ENCODE measurements at places on chromosomes 1 and 21.
A peak's percentile ranks its signal among the peaks of the same experiment; 100 is the strongest.

DNA sequence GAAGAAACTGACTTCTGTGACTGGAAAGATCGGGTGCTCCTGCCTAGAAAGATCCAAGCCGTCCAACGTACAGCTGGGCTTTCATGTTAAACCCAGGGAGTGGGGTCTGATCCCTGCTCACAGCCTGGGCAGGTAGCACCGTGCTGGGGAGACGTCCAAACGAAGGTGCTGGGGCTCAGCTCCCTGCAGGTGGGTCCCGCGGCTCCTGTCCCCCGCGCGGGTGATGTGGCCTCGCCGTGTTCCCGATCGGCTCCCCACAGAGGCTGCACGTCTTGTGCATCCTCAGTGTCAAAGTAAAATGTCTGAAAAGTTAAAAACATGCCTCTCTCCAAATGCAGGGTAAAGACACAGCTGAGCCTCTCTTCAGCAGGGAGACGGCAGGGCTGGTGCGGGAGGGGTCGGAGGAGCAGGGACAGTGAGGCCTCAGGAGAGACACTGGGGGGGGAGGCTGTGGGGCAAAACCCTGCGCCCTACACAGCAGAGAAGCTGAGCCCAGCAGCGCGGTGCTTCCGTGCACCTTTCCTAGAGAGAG is 40.1 kb upstream of the COL6A2 start:
- DNase-seq: no peak

DNA sequence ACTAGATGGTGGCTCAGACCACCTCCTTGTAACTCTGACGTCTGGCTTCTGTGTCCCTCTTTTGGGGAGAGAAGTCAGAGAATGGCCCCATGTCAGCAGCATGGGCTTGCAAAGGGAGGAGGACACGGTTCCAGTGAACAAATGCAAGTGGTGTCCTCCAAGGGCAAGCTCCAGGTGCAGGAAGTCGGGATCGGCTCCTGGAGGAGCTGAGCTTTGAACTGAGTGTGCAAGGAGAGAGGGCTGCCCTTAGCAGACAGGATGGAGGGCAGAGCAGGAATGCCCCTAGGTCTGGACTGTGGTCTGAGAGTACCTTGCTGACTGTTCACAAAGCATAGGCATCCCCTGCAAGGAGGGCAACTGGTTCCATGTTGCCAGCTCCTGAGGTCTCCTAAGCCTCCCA is 17.3 kb downstream of the PKP1 start:
- no peak for DNase-seq

GRCh38 chr1:45359882-45360513 is 19.8 kb upstream of the MUTYH start:
- peak; percentile 82 for DNase-seq

GRCh38 chr1:177429234-177429633 is 258.5 kb downstream of the BRINP2 start:
- DNase-seq: no peak

DNA sequence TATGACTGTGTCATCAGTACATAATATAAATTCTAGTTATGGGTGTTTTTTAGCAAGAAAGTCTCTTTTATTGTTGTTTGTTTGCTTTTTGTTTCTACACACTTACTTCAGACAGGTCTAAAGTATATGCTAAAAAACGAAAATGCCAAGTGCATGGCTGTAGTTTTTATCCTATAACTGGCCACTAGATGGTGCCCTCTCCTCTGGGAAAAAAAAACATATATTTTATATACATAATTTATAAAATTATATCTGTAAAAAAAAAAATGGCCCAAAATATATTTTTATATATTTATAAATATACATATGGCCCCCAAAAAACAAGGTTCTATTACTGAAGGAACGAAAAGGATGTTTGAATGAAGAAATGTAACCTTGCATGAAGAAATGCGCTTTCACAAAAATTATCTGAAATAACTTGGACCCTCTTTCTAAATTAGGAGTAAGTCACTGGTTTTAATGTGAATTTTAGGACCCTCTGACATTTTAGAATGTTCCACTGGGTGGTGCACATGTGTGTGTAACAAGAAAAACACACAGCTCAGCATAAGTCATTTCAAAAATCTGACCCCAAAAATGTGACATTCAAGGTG is 93.5 kb downstream of the TTLL7 start:
- peak; percentile 68 for DNase-seq

GRCh38 chr1:205598841-205599668 is 32.8 kb downstream of the ELK4 start:
- DNase-seq: no peak

DNA sequence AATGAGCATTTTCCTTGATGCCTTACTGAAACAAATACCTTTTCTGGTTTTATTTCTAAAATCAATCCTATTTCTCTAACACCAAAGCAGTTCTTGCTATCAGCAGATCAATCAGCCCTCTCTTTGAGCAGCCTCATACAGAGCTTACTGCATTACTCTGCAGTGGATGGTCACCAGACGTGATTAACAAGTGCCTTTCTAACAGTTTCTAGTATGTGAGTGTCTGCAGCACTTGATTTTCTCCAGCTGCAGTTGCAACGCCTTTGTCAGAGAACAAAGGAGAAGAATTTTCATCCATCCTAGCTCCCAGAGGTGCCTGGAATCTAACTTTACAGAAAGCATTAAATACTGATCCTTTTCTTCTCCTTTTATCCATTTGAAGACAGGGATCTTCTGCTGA is 177.3 kb upstream of the SGIP1 start:
- no peak for DNase-seq

DNA sequence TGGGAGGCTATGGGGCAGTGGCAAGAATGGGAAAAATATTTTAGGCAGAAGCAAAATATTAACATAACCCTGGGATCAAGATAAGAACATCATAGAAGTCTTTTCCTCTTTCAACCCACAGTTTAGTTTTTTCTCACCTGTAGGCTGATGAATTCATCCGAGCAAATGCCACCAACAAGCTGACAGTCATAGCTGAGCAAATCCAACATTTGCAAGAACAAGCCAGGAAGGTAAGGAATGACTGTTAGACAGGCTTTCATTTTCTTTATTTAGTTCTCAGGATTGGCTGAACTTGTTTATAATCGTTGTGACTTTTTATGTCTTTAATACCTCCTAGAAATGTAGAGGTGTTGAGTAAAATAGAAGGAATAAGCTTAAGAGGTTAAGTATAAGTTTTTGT is 6.4 kb downstream of the C1orf50 start:
- no peak for DNase-seq

- DNase-seq: peak; percentile 45
Observed at GRCh38 chr21:14530592-14530991, 15.5 kb downstream of the SAMSN1 start.

DNA sequence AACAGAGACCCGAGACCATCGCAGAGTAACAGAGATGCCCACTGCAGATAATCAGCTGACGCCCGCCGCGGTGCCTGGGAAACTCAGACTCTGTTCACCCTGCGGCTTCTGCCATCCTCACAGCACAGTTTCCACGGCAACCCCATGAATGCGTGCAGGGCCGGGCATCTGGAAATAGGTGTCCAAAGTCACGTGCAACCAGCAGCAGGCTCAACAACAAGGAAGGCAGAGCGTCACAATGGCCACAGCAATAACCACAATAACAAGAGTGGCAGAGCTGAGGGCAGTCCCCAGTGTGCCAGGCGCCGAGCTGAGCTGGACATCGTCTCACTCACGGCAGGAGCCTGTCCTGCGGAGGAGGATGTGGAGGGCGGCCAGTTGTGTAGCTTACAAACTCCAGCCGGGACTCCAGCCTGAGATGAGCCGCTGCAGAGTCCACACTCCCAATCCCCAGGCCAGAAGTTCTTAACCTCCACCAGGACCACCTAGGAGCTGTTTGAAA is 102.0 kb downstream of the CRYAA start:
- DNase-seq: no peak

- peak; percentile 88 for DNase-seq
Observed at GRCh38 chr1:210143465-210144062, 89.0 kb upstream of the SERTAD4 start.

DNA sequence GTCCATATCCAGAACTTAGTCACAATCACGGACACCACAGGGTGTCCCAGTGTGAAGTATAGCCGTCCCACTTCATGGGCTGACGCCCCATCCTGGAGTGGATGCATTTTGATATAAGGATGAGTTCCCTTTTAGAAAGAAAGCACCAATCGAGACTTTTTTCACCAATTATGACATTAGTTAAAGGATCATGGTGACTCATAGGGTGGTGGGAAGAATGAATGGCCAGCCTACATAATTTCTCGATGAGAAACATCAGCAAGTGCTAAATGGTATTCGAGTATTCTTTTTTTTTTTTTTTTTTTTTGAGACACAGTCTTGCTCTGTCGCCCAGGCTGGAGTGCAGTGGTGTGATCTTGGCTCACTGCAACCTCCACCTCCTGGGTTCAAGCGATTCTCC is 38.5 kb upstream of the USP1 start:
- no peak for DNase-seq

- DNase-seq: no peak
Observed at GRCh38 chr1:22289307-22289995, 146.6 kb upstream of the WNT4 start.

DNA sequence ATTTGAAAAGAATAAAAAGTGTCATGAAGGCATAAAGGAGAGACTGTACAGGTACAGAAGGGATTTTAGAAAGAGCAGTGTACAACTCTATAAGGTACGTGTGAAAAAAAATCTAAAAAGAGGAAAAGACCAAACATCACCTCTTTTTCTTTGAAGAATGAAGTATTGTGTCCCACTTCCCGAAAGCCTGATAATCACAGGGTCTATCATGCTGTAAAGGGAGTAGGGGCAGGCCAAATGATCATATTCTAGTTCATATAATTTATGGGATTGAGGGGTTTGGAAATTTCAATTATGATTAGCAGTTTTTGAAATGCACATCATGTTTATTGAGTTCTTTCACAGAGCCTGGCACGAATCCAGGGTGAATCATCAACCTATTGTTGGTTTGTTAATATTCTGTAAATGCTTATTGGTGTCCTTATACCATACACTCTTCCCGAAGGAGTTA is 910 bp upstream of the RERE start:
- peak; percentile 59 for DNase-seq

- DNase-seq: no peak
Observed at GRCh38 chr1:31101147-31101502, 35.6 kb upstream of the PUM1 start.

DNA sequence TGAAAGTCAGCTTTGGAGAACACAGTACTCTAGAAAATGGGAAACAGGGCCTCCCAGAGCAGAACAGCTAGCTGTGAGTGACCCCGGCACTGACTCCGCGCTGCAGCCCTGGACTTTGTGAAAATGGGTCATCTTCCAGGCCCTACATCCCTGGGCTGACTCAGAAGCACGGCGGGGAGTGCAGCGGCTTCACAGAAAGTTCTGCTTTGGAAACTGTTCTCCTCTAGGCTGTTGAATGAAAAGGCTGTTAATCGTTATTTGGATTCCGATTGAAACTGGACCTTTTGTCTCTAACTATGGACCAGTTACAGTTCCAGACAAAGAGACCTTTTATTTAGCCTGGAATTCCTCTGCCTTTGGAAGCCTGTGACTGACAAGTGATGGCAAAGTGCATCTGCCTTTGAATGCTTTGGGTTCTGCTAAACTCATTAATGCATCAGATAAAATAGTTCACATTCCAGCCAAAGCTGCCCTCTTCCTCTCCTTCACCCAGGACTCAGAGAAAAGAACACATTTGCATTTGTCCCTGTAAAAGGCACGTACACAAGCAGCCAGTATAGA is 144.9 kb upstream of the HOOK1 start:
- no peak for DNase-seq

DNA sequence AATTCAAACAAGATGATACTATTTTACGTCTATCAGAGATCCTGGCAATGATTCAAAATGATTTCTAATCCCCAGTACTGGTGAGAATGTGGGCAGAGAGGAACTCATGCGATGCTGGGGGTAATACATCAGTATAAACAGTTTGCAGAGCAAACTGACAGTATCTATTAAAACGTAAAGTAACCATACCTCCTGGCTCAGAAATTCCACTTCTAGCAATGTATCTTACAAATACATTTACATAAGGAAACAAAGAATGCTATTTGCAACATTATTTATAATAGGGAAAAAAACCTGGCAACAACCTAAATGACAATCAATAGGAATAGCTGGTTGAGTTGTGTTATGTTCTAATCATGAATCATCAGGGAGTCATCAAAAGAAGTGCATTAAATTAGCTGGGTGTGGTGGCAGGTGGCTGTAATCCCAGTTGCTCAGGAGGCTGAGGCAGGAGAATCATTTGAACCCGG is 15.9 kb downstream of the RCAN1 start:
- no peak for DNase-seq

DNA sequence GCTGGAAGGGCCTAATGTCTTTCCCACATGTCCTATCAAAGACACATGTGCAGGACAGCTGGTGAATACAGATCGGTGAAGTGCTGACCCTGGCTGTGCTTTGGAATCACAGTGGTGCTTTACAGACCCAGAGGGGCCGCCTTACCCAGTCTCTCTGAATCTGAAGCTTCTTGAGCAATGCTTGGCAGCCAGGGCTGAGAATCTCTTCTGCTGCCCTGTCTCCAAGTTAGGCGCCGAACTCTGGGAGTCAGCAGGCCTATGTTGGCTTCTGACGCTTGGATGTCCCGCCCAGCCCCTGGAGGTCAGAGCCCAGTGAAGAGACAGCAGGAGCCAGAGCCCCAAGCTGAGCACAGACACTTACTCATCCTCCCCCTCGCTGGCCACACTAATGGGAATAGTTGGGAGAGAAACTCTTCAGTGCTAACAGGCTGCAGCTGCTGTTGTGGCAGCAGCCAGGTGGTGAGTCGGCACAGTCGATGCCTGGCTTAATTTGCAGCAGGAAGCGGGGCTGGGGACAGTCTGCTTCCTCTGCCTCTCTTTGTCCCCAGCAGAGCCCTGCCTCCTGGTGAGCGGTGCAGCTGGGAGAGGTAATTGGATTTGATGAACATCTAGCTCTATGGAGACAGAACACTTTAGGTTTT is 68.1 kb downstream of the URB2 start:
- no peak for DNase-seq

- DNase-seq: no peak
Observed at GRCh38 chr1:24904731-24905354, 25.2 kb downstream of the RUNX3 start.

GRCh38 chr1:217721692-217722091 is 90.5 kb downstream of the SPATA17 start:
- DNase-seq: no peak

GRCh38 chr21:34687745-34688144 is 19.0 kb downstream of the CLIC6 start:
- no peak for DNase-seq

DNA sequence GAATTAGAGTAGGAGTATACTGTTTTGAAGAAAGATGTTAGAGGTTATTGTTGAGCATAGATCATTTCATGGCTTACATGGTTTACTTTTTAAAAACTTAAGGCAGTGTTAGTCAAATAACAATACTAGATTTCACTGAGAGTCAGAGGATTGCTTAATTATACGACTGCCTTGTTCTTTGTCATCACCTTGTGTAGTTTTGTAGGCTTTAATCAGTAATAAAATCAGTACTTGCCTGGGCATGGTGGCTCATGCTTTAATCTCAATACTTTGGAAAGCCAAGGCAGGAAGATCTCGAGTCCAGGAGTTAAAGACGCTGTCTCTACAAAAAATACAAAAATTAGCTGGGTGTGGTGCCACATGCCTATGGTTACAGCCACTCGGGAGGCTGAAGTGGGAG is 41.3 kb upstream of the GPR52 start:
- DNase-seq: no peak

Measured in OCI-M1 (cell line).